ENCODE measurements at places on chromosomes 5 and 9. TPM values are rescaled to one million over a fixed set of nuclear protein-coding genes. Genes with fewer than 3 reads are reported as not detected.
A peak's percentile ranks its signal among the peaks of the same experiment; 100 is the strongest.

FAM114A2 gene
- total RNA-seq, result 30.4 TPM

EIF4EBP3 gene
- total RNA-seq, result 14.4 TPM

DNA sequence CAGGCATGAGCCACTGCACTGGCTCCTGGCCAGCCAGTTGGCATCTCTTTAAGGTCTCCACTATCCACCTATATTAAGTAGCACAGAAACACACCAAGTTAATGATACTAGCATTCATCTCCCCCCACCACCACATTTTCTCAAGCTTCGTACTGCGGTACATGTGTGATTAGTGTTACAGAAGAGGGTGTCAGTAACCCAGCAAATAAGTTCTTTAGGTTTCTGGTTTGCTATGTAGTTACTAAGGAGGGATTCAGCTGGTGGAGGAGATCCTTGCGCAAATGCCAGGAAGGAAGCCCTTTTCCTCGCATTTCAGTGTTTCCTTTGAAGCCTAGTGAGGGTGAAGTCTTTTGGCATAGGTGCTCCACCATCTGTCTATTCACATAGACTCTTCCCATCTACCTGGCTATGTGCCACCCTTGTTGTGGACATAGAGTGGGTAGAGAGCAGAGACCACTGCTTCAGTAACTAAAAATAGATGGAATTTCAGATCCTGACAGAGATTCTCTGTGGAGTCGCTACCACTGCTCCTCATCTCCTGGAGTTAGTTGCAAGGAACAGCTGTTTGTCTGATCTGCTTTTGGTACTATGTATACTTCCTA, 16.7 kb downstream of the UBE2D2 start:
- no peak for DNase-seq

GRCh38 chr5:61625681-61626621, 293.9 kb downstream of the ZSWIM6 start:
- peak; percentile 68 for DNase-seq
